ENCODE measurements at places on chromosomes 11 and 22. TPM values are rescaled to one million over a fixed set of nuclear protein-coding genes. Genes with fewer than 3 reads are reported as not detected.

C11orf42 gene
- not detected for polyA plus RNA-seq

GRCh38 chr11:76237914-76238313 lies 31.6 kb upstream of the WNT11 start:
- no peak for DNase-seq

C22orf15 gene
- not detected for polyA plus RNA-seq

- no peak for DNase-seq
These were observed 48.0 kb downstream of the TSPAN18 start for GRCh38 chr11:44774731-44775130.

DNA sequence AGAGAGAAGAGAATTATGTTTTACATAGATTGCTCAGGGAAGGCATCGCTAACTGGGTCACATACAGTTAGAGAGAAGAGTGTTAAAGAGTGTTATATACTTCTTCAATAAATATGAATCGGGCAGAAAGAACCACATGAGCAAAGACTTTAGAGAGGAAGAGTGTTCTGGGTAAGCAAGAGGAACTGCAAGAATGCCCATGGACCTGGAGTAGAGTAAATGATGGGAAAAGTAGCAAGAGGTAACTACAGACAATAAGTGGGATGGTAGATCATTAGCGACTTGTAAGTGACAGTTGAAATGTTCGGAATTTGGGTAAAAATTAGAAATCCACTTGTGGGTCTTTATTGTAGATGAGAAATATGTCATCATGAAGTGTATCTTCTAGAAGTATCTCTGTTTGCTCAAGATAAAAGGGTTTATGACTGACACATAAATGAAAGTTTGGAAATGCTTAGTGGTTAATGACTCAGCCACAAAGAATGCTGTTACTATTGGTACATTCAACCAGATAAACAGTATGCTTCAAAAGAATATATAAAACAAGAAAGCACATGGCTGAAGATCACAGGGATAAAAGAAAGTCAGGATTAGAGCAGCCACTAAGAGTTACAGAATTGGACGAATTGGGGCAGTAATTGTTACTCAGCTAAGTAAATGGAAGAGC lies 229.3 kb downstream of the CASP12 start:
- no peak for DNase-seq

Measured in right cardiac atrium (tissue), 5 donors.